ENCODE measurements at places on chromosomes 7 and 10. TPM values are rescaled to one million over a fixed set of nuclear protein-coding genes. Genes with fewer than 3 reads are reported as not detected.
A peak's percentile ranks its signal among the peaks of the same experiment; 100 is the strongest.

GRCh38 chr7:28686418-28686800 lies 271.7 kb downstream of the TRIL start:
- H3K36me3 ChIP-seq = no peaks in the 10 kb centered on the region
- peaks cover 2% of the 10 kb centered on the region for H3K4me1 ChIP-seq
- H3K27me3 ChIP-seq = no peaks in the 10 kb centered on the region
- no peak for DNase-seq
- no peak overlapping the region for H3K27ac ChIP-seq
- H3K4me3 ChIP-seq = no peak overlapping the region

GRCh38 chr7:80826520-80827238 lies 92.2 kb downstream of the SEMA3C start:
- H3K4me1 ChIP-seq = peaks cover 50% of the 10 kb centered on the region
- H3K27ac ChIP-seq = peak overlapping the region; percentile 25
- peaks cover 18% of the 10 kb centered on the region for H3K36me3 ChIP-seq
- H3K27me3 ChIP-seq = no peaks in the 10 kb centered on the region

DNA sequence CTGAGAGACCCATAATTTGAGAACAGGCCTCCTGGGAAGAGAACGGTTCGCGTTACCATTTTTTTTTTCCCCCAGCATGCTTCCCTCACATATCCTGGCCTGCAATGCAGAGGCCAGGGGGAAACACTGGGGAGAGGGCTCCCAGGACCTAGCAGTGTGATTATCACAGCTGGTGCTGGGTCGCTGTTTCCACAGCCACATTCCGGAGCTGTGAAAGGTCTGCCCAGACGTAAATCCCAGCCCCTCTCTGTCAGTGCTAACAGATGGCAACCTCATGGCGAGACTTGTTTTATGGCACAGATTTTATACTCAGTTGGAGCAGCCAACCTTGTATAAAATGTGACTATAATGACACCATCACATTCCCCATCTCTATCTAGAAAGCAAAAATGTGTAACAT lies 150.5 kb downstream of the PLXDC2 start:
- H3K36me3 ChIP-seq = peaks cover 5% of the 10 kb centered on the region
- peaks cover 14% of the 10 kb centered on the region for H3K4me1 ChIP-seq
- H3K27ac ChIP-seq = peak overlapping the region; percentile 26
- no peak for DNase-seq
- H3K4me3 ChIP-seq = no peak overlapping the region
- H3K27me3 ChIP-seq = no peaks in the 10 kb centered on the region

ARHGAP22 gene
- 2.9 TPM for total RNA-seq

GRCh38 chr7:47301657-47302295 lies 280.1 kb downstream of the TNS3 start:
- DNase-seq = no peak
- no peak overlapping the region for H3K4me3 ChIP-seq

GRCh38 chr10:86308056-86308455 lies 58.5 kb downstream of the GRID1 start:
- H3K36me3 ChIP-seq = no peaks in the 10 kb centered on the region
- no peak overlapping the region for H3K27ac ChIP-seq
- H3K4me3 ChIP-seq = no peak overlapping the region
- no peaks in the 10 kb centered on the region for H3K4me1 ChIP-seq

- H3K27ac ChIP-seq = peak overlapping the region; percentile 12
- H3K4me1 ChIP-seq = peaks cover 18% of the 10 kb centered on the region
- H3K27me3 ChIP-seq = no peaks in the 10 kb centered on the region
- no peak for DNase-seq
Observed at GRCh38 chr7:35729061-35729783, 34.3 kb upstream of the HERPUD2 start.

DNA sequence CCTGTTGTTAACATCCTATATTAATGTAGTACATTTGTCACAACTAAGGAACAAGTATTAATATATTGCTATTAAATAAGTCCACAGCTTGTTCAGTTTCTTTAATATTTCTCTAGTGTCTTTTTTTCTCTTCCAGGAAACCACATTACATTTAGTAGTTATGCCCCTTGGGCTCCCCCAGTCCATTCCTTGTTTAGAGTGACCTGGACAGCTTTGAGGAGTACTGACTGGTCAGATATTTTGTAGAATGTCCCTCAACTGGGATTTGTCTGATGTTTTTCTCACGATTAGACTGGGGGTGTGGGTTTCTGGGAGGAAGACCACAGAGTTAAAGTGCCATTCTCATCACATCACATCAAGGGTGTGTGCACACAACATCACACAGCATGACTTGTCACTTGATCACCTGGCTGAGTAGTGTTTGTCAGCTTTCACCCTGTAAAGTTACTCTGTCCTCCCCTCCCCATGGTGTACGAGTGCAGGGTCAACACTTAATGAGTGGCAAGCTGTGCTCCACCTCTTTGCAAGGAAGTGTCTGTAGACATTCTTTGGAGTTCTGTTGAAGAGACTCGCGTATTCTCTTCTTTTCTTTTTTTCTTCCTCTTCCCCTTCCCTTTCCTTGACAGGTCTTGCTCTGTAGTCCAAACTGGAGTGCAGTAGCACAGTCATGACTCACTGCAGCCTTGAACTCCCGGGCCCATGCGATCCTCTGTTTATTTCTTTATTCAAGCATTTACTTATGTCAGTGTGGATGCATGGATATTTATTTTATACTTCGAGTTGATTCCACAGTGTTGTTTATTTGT lies 10.2 kb downstream of the LMTK2 start:
- peaks cover 25% of the 10 kb centered on the region for H3K4me1 ChIP-seq
- H3K36me3 ChIP-seq = peaks cover 4% of the 10 kb centered on the region
- H3K4me3 ChIP-seq = no peak overlapping the region
- no peaks in the 10 kb centered on the region for H3K27me3 ChIP-seq
- H3K27ac ChIP-seq = peak overlapping the region; percentile 17

- no peaks in the 10 kb centered on the region for H3K36me3 ChIP-seq
- H3K27me3 ChIP-seq = no peaks in the 10 kb centered on the region
Observed at GRCh38 chr10:61842755-61843497, 58.6 kb upstream of the ARID5B start.

IGFBP1 gene
- total RNA-seq = not detected

DNA sequence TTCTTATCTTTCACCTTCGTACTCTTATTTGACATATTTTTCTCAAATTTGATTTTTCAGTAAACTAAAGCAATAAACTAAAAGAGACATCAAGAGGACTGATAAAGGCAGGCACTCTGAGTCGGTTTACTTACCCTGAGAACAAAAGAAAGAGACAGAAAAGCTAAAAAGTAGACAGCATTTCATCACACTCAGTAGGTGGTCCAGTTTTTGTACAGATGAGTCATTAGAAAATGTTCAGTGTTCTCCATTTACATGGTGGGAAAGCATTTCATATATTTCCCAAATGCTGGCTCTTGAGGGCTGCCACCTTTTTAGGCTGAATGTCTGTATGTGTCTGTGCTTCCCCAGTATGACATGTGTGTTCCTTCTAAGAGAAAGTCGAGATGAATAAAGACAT lies 52.7 kb downstream of the NHLRC2 start:
- no peaks in the 10 kb centered on the region for H3K27me3 ChIP-seq
- DNase-seq = no peak
- H3K27ac ChIP-seq = peak overlapping the region; percentile 12
- H3K4me3 ChIP-seq = no peak overlapping the region

MMP21 gene
- total RNA-seq = 0.23 TPM

DNA sequence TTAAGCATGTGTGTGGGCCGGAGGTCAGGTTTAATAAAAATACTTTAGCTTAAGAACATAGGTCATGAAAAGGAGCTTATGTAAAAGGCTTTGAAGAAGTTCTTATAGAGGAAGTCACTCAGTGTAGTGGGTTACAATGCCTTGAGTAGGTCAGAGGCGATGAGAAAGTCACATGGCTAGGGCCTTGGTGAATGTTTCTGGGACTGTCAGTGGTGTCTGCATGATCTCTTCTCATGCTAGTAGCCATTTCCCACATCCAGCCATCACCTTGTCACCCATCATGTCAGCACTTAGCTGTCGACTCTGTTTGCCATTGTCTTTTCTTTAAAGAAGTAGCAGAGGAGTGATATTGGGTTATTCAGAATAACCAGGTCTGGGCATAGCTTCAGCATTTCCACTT lies 236.6 kb downstream of the CDK14 start:
- DNase-seq = no peak
- no peak overlapping the region for H3K27ac ChIP-seq
- H3K36me3 ChIP-seq = peaks cover 26% of the 10 kb centered on the region

DNA sequence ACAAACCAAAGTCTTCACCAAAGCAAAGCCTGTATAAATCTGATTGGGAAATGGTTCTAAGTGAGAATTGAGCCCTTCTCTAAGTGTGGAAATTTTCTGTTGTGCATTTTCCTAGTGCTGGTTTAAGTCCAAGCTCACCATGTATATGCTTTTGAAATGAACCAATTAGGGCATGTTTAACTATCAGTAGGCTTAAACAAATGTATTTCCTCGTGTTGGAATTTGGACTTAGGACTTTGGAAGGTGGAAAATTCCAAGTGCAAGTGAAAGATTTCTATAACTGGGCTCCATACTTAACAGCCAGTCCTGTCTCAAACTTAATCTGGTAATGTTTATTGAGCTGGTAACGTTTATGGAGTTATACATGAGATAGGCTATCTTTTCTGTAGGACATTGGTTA lies 28.5 kb downstream of the CCNY start:
- no peaks in the 10 kb centered on the region for H3K27me3 ChIP-seq
- H3K27ac ChIP-seq = no peak overlapping the region

- DNase-seq = no peak
- H3K27me3 ChIP-seq = peaks cover 18% of the 10 kb centered on the region
- H3K27ac ChIP-seq = no peak overlapping the region
- no peak overlapping the region for H3K4me3 ChIP-seq
Observed at GRCh38 chr10:131685576-131685975, 215.2 kb upstream of the PPP2R2D start.

- no peaks in the 10 kb centered on the region for H3K36me3 ChIP-seq
- no peak overlapping the region for H3K4me3 ChIP-seq
- H3K27me3 ChIP-seq = no peaks in the 10 kb centered on the region
- no peak overlapping the region for H3K27ac ChIP-seq
- peaks cover 10% of the 10 kb centered on the region for H3K4me1 ChIP-seq
- no peak for DNase-seq
Observed at GRCh38 chr10:85795460-85795859, 571.1 kb downstream of the GRID1 start.

- H3K4me1 ChIP-seq = peaks cover 23% of the 10 kb centered on the region
- H3K27me3 ChIP-seq = no peaks in the 10 kb centered on the region
- no peak overlapping the region for H3K4me3 ChIP-seq
- DNase-seq = no peak
- H3K36me3 ChIP-seq = no peaks in the 10 kb centered on the region
Observed at GRCh38 chr7:25619963-25620799, 391.9 kb upstream of the NPVF start.

GRCh38 chr7:130372402-130373165 lies 7.7 kb upstream of the CPA1 start:
- H3K4me1 ChIP-seq = peaks cover 56% of the 10 kb centered on the region
- DNase-seq = no peak
- peaks cover 13% of the 10 kb centered on the region for H3K36me3 ChIP-seq

- no peak overlapping the region for H3K4me3 ChIP-seq
- H3K27me3 ChIP-seq = peaks cover 10% of the 10 kb centered on the region
- no peak for DNase-seq
Observed at GRCh38 chr10:130027716-130028464, 63.8 kb upstream of the EBF3 start.

GRCh38 chr10:126250527-126251310 lies 137.6 kb downstream of the ADAM12 start:
- no peak overlapping the region for H3K27ac ChIP-seq
- no peak overlapping the region for H3K4me3 ChIP-seq
- H3K27me3 ChIP-seq = peaks cover 9% of the 10 kb centered on the region

GRCh38 chr7:147639037-147639436 lies 951.5 kb upstream of the C7orf33 start:
- no peaks in the 10 kb centered on the region for H3K36me3 ChIP-seq
- H3K4me1 ChIP-seq = peaks cover 15% of the 10 kb centered on the region
- DNase-seq = no peak
- H3K4me3 ChIP-seq = no peak overlapping the region
- H3K27ac ChIP-seq = no peak overlapping the region
- H3K27me3 ChIP-seq = no peaks in the 10 kb centered on the region

GRCh38 chr7:15175152-15175551 lies 272.6 kb upstream of the DGKB start:
- H3K36me3 ChIP-seq = no peaks in the 10 kb centered on the region
- no peak overlapping the region for H3K27ac ChIP-seq
- no peak overlapping the region for H3K4me3 ChIP-seq
- no peaks in the 10 kb centered on the region for H3K27me3 ChIP-seq
- H3K4me1 ChIP-seq = no peaks in the 10 kb centered on the region

DNA sequence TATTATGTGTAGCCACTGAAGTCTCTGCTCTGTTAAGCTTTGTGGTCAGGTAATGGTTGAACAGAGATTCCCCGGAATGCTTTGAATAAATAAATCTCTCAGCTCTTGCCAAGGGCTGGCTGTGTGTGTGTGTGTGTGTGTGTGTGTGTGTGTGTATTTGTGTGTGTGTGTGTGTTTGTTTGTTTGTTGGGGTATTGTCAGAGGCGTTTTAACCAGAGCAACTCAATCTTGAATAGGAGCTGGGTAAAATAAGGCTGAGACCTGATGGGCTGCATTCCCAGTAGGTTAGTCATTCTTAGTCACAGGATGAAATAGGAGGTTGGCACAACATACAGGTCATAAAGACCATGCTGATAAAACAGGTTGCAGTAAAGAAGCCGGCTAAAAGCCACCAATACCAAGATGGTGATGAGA lies 256.2 kb upstream of the CACNA2D1 start:
- H3K4me3 ChIP-seq = no peak overlapping the region
- no peak for DNase-seq
- no peaks in the 10 kb centered on the region for H3K27me3 ChIP-seq
- H3K27ac ChIP-seq = no peak overlapping the region

DYDC2 gene
- total RNA-seq = 0.24 TPM

CUL2 gene
- 36.3 TPM for total RNA-seq

GRID2IP gene
- 1.4 TPM for total RNA-seq

DNA sequence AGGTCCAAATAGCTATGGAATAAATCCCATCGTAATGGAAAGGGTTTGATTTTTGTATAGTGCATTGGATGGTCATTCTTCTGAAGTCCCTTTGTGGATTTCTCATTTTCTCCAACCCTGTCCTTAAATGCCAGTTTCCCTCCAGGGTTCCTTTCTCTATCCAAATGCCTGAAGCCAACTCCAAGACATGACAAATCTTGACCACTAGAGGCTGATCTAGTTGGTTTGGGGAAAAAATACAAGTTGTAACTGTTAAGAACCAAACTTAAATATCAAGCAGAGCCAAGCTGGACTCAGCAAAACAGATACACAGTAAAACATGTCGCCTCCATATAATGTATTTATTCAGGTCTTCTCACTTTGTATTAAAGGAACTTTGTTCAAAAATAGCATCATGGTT lies 28.7 kb downstream of the FRMD4A start:
- no peak overlapping the region for H3K4me3 ChIP-seq
- no peaks in the 10 kb centered on the region for H3K36me3 ChIP-seq
- H3K27me3 ChIP-seq = peaks cover 5% of the 10 kb centered on the region
- H3K4me1 ChIP-seq = peaks cover 3% of the 10 kb centered on the region

AUTS2 gene
- total RNA-seq = 122 TPM

GRCh38 chr7:134612197-134612596 lies 34.5 kb upstream of the BPGM start:
- no peak overlapping the region for H3K27ac ChIP-seq
- DNase-seq = no peak
- no peak overlapping the region for H3K4me3 ChIP-seq
